Activated naive CD4-positive, alpha-beta T cell (primary cell): ENCODE measurements at places on chromosomes 3 and 15.

- DNase-seq: no peak
Observed at GRCh38 chr3:117622171-117622841, 912.7 kb downstream of the TUSC7 start.

GRCh38 chr3:55127565-55127964 is 199.7 kb upstream of the LRTM1 start:
- no peak for DNase-seq

GRCh38 chr15:43239732-43240491 is 19.1 kb upstream of the EPB42 start:
- no peak for DNase-seq

DNA sequence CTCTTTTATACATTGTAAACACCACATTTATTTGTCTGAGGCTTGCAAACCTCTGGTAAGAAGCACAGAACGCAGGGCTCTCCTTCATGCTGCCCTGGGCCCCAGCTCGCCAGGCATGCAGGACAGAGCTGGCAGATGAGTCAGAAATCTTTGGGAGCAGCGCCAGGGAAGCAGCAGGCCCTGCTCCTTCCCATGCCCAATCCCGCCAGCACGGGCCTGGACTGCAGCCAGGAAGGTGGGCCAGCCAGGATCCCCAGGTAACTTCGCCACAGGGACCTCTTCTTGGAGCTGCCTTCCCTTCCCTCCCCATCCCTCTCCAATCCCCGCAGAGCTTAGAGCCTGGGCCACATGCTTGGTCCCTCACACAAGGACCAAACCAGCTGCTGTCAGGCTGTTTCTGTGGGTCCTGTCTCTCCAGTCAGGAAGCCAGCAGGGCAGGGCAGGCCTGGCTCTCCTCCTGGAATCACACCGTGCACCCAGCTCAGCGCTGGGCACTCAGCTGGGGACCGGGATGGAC is 8.8 kb downstream of the STOML1 start:
- DNase-seq: no peak

DNA sequence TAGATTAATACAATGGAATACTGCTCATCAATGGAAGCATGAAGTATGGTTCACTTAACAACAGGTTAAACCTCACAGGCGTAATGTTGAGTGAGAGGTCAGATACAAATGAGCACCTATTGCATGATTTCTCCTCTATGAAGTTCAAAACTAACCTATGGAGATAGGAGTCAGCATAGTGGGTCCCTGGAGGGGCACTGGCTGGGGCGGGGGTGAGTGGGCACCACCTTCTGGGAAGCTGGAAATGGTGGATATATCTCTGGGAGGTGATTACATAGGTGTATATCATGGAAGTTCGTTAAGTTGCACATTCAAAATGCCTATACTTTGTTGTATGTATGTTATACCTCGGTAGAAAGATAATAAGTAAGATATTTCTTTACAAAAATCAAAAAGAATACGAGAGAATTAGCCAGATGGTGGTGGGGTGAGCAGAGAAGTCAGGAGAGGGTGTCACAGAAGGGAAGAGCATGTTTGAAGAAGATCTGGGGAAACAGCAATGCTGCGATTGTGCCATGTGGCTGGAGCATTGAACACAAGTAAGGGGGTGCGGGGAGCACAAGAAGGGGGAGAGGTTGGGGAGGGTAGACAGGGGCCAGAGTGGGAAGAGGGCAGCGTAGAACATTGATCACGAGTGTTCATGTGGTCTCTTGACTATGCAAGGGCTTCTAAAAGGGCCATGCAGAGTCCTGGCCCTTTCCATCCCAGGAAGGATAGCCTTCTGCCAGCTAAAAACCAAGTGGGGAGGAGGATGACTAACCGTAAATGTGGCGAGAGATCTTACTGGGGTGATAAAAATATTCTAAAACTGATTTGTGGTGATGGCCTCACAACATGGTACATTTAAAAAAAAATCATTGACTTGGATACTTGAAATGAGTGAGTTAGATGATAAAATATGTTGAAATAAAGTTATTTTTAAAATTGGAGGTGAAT is 30.2 kb downstream of the ITGA11 start:
- DNase-seq: no peak

GRCh38 chr15:69074843-69075224 is 60.3 kb downstream of the NOX5 start:
- DNase-seq: no peak

DNA sequence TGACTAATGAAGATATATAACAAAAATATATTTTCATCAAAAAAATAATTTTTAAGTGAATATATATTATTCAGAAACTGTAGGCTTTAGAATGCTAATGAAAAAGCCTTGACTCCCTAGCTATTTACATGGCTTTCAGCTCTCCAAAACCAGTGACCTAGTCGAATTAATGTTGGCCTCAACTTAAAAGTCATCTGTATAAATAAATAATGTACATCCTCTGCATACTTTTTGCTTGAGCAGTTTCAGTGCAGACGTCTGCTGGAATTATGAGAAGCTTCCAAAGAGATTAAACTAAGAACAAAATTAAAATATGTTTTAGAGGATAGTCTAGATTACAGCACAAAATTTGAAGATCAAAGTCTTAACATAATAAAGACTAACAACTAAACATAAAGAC is 520.4 kb upstream of the ALCAM start:
- no peak for DNase-seq

DNA sequence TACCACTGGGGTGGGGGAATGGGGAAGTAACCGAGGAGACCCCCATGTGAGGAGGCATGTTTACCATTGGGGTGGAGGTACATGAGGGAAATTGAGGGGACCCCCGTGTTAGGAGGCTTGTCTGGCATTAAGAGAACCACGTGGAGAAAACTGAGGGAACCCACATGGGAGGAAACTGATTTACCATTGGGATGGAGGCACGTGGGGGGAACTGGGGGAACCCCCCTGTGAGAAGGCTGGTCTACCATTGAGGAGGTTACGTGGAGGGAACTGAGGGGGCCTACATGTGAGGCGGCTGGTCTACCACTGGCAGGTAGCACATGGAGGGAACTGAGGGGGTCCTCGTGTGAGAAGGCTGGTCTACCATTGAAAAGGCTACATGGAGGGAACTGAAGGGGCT is 159.4 kb downstream of the FBLN2 start:
- DNase-seq: no peak

DNA sequence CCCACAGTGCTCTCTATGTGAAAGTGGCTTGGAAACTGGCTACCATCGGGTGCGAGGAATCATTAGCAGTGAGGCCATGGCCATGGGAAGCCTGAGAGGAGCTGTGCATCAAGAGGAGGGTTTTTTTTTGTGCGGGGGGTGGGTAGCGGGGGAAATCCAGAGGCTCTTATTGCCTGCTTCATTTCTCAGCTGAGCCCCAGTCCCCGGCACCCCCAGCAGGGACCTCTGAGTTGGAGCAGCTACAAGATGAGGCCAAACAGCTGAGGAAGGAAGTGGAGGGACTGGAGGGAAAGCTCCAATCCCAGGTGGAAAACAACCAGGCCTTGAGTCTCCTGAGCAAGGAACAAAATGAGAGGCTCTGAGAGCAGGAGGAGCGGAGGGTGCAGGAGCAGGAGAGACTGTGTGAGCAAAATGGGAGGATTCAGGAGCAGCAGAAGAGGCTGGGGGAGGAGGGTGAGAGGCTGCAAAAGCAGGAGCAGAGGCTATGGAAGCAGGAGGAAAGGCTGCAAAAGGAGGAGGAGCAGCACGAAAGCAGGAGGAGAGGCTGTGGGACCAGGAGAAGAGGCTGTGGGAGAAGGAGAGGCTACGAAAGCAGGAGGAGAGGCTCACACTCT is 76.7 kb downstream of the ADAMTS7 start:
- DNase-seq: no peak

GRCh38 chr3:173893066-173893465 is 495.5 kb downstream of the NLGN1 start:
- DNase-seq: no peak

DNA sequence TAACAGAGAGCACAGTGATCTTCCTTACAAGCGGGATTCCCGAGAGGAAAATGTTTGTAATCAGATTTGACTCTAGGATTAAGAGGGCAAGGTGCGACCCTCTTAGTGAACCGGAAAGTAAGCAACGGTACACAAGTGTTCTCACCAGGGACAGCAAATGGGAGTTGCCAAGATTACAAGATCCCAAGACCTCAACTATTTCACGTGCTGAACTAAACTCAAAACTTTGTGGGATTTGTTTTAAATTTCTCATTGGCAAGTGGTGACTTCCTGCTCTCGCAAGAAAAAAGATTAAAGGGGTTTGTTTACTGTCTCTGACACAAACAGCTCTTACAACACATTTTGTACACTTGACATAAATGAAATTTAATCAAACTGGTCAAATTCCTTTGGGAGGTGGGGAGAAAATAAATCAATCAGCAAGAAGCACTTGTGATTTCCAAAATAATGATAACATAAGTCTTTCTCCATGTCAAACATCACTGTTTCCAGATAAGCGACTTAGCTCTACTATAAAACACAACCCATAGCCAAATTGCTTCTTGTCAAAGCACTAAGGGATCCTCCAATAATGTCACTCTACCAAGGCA is 2.2 kb upstream of the PGPEP1L start:
- DNase-seq: no peak

DNA sequence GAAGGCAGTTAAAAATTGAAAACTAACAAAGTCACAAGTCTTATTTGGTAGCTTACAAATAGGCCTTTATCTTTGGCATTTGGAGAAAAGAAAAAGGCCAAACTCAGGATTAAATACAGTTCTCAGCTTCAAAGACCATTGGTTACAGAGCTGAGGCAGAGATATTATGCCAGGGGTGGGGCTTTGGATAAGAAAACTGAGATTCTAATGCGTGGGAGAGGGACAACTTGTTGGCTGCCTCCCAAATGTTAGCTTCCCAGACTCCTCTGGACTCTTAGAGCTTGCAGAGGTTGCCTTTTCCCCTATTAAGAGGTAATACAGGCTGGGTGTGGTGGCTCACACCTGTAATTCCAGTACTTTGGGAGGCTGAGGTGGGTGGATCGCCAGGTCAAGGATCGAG is 231.8 kb downstream of the SQOR start:
- no peak for DNase-seq

DNA sequence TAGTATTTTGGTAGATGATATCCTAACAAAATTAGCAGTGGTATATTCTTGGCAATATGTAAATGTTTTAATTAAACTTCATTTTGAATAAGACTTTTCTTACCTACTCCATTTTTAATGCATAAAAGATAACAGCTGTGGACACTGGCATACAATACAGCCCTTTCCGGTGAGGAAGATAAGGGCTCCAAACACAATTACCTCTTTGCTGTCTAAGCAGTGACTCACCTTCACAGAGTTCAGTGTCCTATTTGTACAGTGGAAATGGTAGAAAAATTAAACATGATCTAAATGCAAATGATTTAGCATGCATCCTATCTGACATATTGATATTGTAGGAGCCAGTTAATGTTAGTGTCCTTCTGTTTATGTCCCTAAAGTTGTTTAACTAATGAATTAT is 969.4 kb downstream of the PLOD2 start:
- DNase-seq: no peak

DNA sequence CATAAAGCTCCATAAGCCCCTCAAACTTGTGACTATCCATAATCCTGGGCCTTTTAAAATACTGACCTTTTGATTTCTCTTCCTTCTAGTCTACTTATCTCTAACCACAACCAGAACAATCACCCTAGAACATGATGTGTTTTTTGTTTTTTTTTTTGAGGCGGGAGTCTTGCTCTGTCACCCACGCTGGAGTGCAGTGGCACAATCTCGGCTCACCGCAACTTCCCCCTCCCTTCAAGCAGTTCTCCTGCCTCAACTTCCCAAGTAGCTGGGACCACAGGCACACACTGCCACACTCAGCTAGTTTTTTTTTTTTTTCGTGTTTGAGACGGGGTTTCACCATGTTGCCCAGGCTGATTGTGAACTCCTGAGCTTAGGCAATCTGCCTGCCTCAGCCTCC is 25.1 kb downstream of the VPS39 start:
- DNase-seq: no peak

DNA sequence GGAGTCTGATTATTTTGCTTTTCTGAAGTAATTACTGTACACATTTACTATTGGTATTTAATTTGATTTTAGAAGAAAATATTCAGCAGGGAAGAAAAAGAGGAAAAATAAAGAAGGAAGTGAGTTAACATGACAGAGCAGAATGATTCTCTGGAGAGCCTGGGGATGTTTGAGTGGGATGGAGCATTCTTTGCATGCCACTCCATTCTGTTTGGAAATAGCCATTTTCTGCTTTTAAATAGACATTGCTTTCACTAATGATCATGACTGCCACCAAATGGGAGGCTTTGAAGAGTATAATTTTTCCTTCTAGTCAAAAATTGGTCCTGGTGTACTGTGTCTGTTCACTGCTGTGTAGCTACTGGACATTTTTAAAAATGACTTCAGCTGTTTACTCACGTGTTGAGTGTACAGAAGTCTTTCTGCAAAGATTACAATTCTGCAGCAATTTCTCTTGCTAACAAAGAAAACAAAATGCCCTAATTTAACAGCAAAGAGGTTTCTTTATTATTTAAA is 196.1 kb downstream of the RYR3 start:
- DNase-seq: no peak

GRCh38 chr3:12934431-12934830 is 93.1 kb upstream of the RPL32 start:
- DNase-seq: no peak

DNA sequence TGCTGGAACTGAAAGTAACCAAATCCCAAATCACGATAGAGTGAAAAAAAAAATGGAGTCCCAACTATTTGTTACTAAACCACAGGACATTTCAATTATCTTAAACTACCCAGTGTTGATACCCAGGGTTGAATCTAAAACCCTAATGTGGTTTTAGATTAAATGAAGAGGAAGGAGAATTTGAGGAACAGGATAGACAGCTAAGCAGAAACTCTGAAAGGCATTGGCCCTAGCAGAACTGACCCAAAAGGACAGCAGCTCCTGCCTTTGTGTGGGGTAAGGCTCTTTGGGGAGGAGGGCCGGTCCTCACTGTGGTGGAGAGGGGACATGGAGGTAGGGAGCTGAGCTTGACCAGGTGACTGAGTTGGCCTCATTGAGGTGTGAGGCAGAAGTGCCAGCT is 30.7 kb upstream of the SNRK start:
- DNase-seq: no peak

DNA sequence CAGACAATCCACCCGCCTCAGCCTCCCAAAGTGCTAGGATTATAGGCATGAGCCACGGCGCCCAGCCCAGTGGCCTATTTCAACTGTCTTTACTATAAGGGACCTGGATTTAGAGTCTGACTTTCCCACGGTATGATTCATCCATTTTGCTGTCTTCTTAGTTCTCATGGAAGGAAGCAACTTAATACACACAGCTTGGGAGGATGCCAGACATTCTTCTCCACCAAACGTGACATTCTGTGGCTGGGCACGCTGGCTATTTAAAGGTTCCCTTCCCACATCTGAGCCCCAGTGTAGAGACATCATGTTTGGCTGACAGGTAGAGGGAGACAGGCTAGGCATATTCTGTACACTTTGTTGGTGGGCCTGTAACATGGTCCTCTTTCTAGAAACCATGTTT is 26.2 kb downstream of the FAM43A start:
- DNase-seq: no peak
